ENCODE measurements at places on chromosomes 5 and 9.
A peak's percentile ranks its signal among the peaks of the same experiment; 100 is the strongest.

GRCh38 chr5:96253140-96253539 lies 179.9 kb downstream of the PCSK1 start:
- DNase-seq, result no peak

GRCh38 chr9:22508790-22509189 lies 62.2 kb downstream of the DMRTA1 start:
- DNase-seq, result no peak

GRCh38 chr5:24080046-24080445 lies 564.7 kb downstream of the CDH10 start:
- DNase-seq, result no peak

- no peak for DNase-seq
Measured at GRCh38 chr5:154163327-154164248, 26.9 kb upstream of the GALNT10 start.

DNA sequence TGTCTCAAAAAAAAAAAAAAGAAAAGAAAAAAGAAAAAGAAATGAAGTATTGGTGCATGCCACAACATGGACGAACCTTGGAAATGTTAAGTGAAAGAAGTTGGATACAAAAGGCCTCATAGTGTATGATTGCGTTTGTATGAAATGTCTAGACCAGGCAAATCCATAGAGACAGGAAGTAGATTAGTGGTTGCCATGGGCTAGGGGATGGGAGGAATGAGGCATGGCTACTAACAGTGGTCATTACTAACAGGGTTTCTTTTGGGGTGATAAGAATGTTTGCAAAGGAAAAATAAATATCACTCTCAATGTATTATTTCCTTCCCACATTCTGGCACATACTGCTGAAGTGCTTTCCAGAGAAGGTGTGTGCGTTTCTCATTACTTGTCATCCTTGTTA lies 44.1 kb downstream of the UGCG start:
- DNase-seq, result peak; percentile 76

DNA sequence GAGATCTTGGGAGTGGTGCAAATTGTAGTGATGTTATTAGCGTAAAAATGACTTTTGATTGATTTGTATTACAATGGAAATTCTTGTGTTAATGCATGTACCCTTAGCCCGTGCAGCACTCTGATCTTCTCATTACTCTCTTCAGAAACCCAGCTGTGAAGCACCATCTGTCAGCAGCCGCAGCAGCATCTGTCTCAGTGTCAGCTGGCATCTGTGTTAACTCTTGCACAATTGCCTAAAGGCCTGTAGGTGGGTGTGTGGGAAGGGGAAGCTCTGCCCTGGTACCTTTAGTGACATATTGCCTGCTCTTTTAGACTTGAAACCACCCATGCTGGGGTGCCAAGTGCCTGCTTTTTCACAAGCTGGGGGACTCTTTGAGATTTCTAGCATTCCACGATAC lies 101.3 kb downstream of the FBXL7 start:
- no peak for DNase-seq

DNA sequence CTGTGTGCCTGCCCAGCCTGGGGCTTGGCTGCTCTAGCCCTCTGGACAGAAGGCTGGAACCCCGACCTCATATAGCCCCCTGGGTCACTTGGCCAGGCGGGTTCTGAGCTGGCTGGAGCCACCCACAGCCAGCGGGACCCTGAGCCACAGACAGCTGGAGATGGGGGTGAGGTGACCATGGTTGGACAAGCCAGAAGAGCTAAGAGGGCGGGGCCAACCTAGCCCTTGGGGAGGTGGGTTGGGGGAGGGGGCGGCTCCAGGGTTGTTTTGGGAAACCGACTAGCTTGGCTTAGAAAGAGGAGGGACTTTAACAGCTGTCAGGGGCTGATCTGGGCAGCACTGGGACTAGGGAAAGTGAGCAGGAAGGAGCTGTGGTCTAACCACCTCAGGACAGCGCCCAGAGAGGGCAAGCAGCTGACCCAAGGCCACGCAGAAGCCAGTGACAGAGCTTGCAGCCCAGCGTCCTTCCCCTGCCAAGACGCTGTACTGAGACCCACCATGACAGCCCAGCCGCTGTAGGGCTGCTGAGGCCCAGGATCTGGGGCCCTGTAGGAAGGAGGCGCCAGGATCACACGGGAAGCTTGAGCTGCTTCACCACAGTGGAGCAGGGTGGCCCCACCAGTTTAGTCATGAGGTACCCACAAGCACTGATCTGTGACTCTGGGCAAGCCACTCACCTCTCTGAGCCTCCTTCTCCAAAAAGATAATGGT lies 2.2 kb downstream of the AIF1L start:
- DNase-seq, result no peak

DNA sequence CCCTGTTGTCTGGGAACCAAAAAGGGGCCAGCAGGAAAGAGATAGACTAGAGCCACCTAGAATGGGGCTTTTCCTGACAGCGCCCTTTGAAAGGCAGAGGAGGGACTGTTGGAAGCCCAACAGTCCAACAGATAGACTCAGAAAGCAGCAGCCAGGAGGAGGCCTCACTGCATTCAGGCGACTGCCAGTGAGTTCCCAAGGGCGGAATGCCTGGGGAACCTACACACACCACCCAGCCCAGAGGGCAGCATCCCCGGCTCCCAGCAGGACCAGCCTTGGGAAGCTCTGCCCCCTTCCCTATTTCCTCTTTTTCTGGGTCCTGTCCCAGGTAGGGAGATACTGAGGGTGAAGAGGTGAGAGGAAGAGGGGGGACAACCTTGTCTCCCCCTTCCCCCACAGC lies 192.4 kb upstream of the KLF4 start:
- DNase-seq, result no peak

- no peak for DNase-seq
Measured at GRCh38 chr5:2779459-2779858, 28.0 kb upstream of the IRX2 start.

- DNase-seq, result peak; percentile 49
Measured at GRCh38 chr9:87959916-87960581, 14.3 kb downstream of the CDK20 start.

GRCh38 chr9:70868661-70869652 lies 252.5 kb downstream of the TRPM3 start:
- peak; percentile 64 for DNase-seq

- no peak for DNase-seq
Measured at GRCh38 chr5:88667496-88668201, 215.3 kb downstream of the MEF2C start.

- no peak for DNase-seq
Measured at GRCh38 chr5:83741571-83741970, 20.9 kb upstream of the HAPLN1 start.

DNA sequence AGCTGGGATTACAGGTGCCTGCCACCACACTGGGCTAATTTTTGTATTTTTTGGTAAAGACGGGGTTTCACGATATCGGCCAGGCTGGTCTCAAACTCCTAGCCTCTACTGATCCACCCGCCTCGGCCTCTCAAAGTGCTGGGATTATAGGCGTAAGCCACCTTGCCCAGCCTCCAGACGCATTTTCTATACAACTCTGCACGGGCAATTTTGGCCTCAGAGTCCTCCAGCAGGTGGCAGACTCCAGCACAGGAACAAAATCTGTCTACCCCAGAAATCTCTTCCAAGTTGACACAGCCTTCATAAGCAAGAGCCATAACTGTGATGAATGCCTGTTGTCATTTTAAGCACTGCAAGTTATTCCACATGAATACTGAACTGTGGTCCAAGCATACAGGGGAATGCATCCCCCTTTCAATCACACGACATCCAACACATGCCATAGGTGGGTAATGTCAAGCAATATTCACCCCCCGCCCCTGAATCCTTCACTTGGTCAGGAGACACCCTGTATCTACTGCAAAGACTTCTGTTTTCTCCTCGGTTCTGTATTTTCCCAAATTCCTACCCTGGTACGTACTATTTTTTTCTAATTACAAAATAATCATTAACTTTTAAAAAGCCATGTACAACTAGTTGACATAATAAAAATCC lies 50.8 kb downstream of the ALDH7A1 start:
- DNase-seq, result peak; percentile 62

GRCh38 chr5:163342306-163342705 lies 95.1 kb upstream of the CCNG1 start:
- DNase-seq, result no peak

GRCh38 chr9:17930071-17930470 lies 351.2 kb downstream of the SH3GL2 start:
- DNase-seq, result no peak

GRCh38 chr9:134555094-134555650 lies 86.4 kb upstream of the COL5A1 start:
- no peak for DNase-seq
